HCEC 1CT (cell line): ENCODE measurements at places on chromosomes 6 and 20.

DNA sequence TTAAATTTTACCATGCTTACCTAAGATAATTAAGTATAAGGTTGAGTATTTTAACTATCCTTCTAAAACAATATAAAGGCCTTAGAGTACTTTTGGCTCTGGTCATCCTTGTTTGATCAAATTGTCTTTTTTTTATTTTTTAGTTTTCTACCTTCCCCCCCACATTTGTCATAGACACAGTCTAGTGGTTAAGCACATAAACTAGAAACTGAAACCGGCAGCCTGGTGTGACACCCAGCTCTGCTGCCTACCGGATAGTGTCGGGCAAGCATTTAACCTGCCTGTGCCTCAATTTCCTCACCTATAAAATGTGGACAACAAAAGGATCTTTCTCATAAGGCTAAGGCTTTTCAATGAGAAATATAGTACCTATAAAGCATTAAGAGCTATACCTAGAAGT, 21.6 kb upstream of the TULP4 start:
- no peak for DNase-seq

GRCh38 chr6:16544006-16544405, 217.3 kb downstream of the ATXN1 start:
- no peak for DNase-seq

- DNase-seq: no peak
Observed at GRCh38 chr6:112682071-112682470, 334.9 kb downstream of the RFPL4B start.

DNA sequence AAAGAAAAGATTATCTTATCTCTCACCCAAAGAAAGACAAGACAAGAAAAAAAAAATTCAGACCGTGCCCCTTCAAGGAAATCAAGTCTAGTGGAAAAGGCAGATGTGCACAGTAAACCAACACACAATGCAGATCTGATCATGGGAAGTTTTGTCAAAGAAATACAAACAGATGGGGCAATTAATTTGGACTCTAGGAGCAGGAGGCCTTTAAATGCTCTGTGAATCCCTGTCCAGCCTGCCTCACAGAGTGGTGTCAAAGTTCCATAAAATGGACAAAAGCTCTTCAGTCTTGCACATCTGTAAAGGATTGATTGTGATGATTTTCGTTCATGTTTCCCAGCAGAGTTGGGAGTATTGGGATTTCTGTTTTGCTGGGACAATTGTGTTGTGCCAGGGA, 53.1 kb upstream of the TGM3 start:
- DNase-seq: no peak

- DNase-seq: no peak
Observed at GRCh38 chr20:35363190-35363589, 48.6 kb downstream of the UQCC1 start.

GRCh38 chr6:142265476-142265875, 36.3 kb upstream of the ADGRG6 start:
- DNase-seq: no peak

GRCh38 chr6:24974182-24975171, 38.7 kb upstream of the RIPOR2 start:
- DNase-seq: no peak

- DNase-seq: no peak
Observed at GRCh38 chr6:106785298-106785697, 155.9 kb downstream of the QRSL1 start.

GRCh38 chr6:115276881-115277565, 783.7 kb downstream of the FRK start:
- DNase-seq: no peak
